ENCODE measurements at places on chromosomes 13 and 19. TPM values are rescaled to one million over a fixed set of nuclear protein-coding genes. Genes with fewer than 3 reads are reported as not detected.

GRCh38 chr19:50548191-50549058, 19.8 kb downstream of the LRRC4B start:
- H3K27ac ChIP-seq, result no peak overlapping the region
- peaks cover 24% of the 10 kb centered on the region for H3K27me3 ChIP-seq
- no peak for DNase-seq

GRCh38 chr13:109856350-109856749, 70.0 kb upstream of the IRS2 start:
- no peaks in the 10 kb centered on the region for H3K36me3 ChIP-seq
- DNase-seq, result no peak
- H3K4me3 ChIP-seq, result no peak overlapping the region
- no peaks in the 10 kb centered on the region for H3K4me1 ChIP-seq
- H3K27ac ChIP-seq, result no peak overlapping the region

- H3K4me1 ChIP-seq, result no peaks in the 10 kb centered on the region
- no peak overlapping the region for H3K4me3 ChIP-seq
- H3K27ac ChIP-seq, result no peak overlapping the region
- H3K27me3 ChIP-seq, result no peaks in the 10 kb centered on the region
These were observed 2070.3 kb downstream of the PCDH9 start for GRCh38 chr13:65159803-65160202.

- no peak for DNase-seq
- no peak overlapping the region for H3K27ac ChIP-seq
- peak overlapping the region; percentile 58 for H3K4me3 ChIP-seq
These were observed 1.8 kb upstream of the KCTD15 start for GRCh38 chr19:33794683-33795369.

Gene ZNF582
- total RNA-seq, result 2.9 TPM

Gene A1BG
- total RNA-seq, result 2.0 TPM

Gene NPAS1
- not detected for total RNA-seq

Gene SIGLEC6
- total RNA-seq, result 0.69 TPM

Gene SERPINE3
- not detected for total RNA-seq

Gene RELB
- total RNA-seq, result 16.8 TPM

All from activated CD4-positive, alpha-beta T cell treated with anti-CD3 and anti-CD28 coated beads, Interleukin-2, amount 10 ng/mL, durations not matched to agents 7 days and 5 days (primary cell).